ENCODE measurements at places on chromosomes 1 and 21.

DNA sequence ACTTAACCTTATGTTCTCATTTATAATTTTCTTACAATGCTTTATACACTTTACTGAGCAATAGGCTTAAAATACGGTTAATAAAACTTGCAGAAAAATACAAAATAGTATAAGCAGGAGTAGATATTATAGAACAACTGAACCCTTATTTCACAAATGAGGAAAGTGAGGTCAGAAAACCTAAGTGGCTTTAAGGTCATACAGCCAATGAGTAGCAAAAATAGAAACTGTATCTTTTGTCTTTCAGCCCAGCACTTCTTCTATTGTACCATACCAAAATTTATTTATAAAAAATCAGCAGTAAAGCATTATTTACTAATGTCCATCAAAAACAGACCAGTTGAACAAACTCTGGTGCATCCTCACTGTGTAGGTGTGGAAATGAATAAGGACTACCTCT is 11.6 kb downstream of the FBXO42 start:
- no peak for DNase-seq

GRCh38 chr21:29208682-29209059 is 78.2 kb downstream of the MAP3K7CL start:
- peak; percentile 4 for DNase-seq

GRCh38 chr21:46374761-46375389 is 50.9 kb downstream of the PCNT start:
- DNase-seq = no peak

- DNase-seq = no peak
Observed at GRCh38 chr1:57111175-57111574, 145.4 kb upstream of the C8B start.

DNA sequence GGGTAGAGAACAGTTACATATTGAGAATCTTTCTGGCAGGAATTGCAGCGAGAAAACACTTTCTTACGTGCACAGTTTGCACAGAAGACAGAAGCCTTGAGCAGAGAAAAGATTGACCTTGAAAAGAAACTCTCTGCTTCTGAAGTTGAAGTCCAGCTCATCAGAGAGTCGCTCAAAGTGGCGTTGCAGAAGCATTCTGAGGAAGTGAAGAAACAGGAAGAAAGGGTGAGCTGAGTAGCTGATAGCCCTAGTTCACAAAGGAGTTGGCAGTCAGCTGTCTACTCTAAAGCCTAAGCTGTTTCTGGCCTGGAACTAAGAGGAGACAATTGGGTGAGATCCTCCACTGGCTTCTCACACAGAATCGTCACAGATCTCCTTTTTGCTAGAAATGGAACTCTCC is 20.3 kb upstream of the SH3BGRL3 start:
- DNase-seq = no peak

- no peak for DNase-seq
Observed at GRCh38 chr1:53172426-53173128, 24.0 kb upstream of the CPT2 start.

DNA sequence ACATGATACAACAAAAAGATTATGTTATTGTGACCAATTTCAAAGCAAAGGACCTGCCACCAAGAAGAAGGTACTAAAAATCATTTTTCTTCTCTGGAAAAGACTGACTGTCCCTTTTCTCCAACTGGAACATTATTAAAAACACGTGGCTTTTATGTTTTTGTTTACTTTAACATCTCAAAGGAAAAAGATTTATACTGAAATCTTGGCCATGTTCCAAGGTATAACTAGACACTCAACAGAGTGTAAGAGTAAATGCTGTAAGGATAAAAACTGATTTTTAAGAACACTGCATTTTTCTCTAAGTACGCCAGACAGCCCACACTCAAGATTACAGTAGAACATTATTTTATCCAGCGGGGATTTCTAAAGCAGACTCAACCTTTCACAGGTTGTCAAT is 62.1 kb downstream of the BRWD1 start:
- peak; percentile 33 for DNase-seq

DNA sequence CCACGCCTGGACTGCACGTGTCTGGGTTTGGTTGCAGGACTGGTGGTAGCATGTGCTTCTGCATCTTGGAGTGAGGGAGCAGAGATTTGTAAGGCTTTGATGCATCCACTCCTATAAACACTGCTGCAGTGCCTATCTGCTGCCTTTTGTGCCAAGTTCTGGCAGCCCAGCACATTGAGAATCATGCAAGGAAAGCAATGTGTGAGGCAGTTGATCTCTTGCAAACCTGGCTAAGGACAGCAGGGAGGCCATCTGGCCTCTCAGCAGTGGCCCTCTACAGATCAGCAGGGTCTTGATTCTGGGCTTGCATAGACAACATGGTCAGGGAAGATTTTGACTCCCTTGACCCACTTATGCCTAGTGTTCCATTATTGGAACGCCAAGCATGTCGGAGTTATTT is 81.2 kb upstream of the COA6 start:
- DNase-seq = no peak

- DNase-seq = no peak
Observed at GRCh38 chr1:8013399-8013798, 12.7 kb downstream of the ERRFI1 start.
